ENCODE measurements at places on chromosomes 2 and 18.

DNA sequence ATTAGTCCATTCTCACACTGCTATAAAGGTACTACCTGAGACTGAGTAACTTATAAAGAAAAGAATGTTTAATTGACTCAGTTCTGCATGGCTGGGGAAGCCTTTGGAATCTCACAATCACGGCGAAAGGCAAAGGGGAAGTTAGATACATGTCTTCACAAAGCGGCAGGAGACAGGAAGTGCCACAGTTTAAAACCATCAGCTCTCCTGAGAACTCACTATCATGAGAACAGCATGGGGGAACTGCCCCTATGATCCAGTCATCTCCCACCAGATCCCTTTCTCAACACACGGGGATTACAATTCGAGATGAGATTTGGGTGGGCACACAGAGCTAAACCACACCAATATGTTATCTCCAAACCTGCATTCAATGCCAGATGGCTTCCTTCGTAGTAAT is 716.1 kb downstream of the DCC start:
- DNase-seq: no peak

GRCh38 chr18:43277164-43277600 is at the start of gene SYT4:
Gene SYT4, minus strand, starts transcription at chr18:43277490. Its CDS starts 209 bp downstream, at chr18:43277281.
- DNase-seq: peak; percentile 72

DNA sequence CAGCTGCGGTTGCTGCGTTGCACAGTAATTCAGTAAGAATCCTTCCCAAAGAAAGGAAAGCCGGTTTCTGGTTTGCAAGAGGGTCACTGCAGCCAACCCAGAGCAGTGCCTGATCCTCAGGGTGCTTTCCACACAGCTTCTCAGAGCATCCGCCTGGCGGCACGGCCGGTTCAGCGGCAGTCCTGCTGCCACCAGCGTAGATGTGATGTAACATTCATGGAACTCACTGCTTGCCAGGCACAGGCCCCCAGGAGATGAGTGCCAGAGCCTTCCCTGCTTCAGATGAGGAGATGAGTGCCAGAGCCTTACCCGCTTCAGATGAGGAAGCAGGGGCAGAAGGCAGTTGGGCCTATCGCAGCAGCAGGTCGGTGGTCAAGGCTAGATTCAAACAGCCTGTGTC is 230.2 kb downstream of the GBX2 start:
- peak; percentile 50 for DNase-seq

DNA sequence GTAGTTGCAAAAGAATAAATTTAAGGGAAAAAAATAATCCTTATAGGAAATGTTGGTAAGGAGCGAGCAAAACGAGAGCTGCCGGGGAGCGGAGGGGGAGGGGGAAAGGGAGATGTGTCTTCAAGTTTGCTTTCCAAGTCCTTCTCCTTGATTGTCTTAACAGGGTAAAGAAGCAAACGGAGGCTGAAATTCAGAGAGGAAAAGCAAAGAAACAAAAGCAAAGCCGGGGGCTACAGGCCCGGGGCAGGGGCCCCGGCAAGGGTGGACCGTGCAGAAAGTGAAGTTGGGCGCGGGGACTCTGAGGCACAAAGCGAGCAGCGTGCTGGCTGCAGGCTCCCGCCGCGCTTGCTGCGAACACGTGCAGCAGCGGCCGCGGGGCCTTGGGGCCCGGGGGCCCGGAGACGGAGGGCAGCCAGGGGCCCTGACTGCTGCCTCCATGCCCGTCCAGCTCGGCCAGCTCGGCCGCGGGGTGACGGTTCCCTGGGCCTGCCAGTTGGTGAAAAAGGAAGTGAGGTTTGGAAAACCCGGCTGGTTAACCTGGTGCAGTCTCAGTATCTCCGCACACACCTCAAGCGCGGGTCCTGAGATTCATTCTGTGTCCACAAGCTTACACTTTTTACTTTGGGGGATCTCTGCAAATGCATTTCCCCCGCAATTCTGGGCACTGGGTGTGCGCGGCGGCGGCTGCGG is 4.1 kb downstream of the BCL11A start:
- DNase-seq: peak; percentile 38

- no peak for DNase-seq
Observed at GRCh38 chr2:133437492-133437891, 130.8 kb downstream of the NCKAP5 start.

- DNase-seq: no peak
Observed at GRCh38 chr18:38047820-38048219, 482.2 kb upstream of the CELF4 start.

DNA sequence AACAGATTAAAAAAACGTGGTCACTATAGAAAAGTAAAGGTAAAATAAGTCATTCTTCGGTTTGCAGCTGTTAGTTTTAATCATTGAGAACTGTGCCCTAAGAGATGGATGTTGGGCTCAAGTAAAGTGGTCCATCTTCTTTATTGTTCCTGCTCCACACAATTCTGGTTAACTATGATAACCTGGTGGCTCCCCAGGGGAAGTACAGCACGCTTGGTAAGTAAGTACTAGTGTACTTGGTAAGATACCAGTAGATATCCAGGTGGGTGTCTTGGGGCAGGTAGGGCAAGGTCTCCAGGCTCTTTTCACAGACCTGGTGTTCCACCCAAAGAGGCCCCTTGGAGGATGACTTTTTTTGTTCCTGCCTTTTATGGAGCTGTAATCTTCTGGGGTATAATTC is 31.6 kb upstream of the DLX2 start:
- DNase-seq: no peak

GRCh38 chr18:25976554-25976953 is 113.9 kb downstream of the SS18 start:
- DNase-seq: peak; percentile 22

- DNase-seq: no peak
Observed at GRCh38 chr18:23178661-23179081, 43.4 kb downstream of the CABLES1 start.

GRCh38 chr18:36388310-36388709 is 90.8 kb downstream of the FHOD3 start:
- DNase-seq: no peak

DNA sequence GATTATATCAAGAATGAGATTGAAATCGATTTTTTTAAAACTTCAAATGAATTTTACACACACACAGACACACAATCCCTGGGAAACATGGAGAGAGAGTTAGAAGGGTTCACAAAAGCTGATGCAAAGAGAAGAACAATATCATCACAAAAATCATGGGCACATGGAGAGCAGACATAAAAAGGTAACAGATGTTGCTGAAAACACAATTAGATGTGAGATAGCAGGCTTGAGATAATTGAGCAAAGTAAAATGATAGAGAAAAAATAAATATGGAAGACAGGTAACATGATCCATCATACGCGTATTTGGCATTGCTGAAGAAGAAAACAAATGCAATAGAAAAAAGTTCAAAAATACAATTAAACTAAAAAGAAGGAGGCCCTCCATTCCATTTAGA is 11.6 kb upstream of the B4GALT6 start:
- DNase-seq: no peak

DNA sequence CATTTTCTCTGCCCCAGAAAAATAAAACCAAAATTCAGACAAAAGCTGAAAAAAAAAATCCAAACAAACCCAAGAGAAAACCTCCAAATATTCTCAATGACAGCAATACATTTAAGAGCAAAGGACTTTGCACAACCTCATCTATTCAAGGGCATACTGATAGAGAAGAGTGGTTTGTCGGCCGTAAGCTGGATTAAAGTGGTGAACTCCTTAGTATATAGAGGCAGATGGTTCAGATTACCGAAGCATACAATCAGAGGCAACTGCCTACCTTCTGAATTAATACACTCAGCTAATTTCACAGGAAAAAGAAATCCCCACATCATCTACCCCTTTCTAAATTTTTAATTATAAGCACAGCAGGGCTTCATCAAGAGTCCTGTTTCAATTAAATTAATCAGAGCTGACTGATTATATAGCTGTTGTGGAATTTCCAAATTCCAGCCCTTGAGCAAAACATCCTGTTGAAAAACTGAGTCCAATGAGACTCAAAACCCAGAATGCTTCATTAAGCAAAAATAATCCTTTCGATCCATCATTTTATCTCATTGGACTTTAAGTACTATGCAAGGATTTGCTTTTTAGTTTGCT is at the start of gene CPLX4:
Gene CPLX4, minus strand, starts transcription at position 190 of the 591 bp plus-strand sequence. Its CDS starts 187 bp downstream, at position 3.
- no peak for DNase-seq

All from fibroblast of lung (primary cell).